Liver (tissue), 10 donors: ENCODE measurements at places on chromosomes 7 and 10.

GRCh38 chr7:125830743-125831142, 901.1 kb upstream of the POT1 start:
- no peak for DNase-seq

DNA sequence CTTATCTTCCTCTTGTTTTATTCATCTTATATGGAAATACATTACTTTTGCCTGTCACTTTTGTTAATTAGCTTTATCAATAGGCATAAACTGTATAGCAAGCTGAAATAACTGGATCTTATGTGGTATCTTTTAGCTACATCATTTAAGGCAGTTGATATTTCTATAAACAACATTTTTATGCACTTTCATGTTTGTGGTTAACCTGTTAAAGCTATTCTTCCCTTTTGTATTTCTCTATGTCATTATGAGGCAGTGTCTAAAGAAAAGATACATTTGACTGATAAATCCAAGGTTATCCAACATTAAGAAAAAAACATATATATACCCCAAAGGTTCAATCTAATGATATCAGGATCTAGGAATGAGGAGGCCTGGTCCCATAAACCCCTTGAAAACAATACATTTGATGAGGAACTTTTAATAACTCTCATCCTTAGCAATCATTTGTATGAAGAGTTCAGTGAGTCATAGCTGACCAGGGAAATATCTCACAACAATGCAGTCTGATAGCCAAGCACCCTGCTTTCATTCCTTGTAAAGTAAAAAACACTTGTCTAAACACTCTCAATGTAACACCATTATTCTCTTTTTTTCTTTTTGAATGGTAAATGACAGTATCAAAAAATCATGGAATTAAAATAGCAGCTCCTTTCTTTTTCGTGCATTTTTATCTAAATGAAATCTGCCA, 300.9 kb downstream of the NEBL start:
- no peak for DNase-seq

DNA sequence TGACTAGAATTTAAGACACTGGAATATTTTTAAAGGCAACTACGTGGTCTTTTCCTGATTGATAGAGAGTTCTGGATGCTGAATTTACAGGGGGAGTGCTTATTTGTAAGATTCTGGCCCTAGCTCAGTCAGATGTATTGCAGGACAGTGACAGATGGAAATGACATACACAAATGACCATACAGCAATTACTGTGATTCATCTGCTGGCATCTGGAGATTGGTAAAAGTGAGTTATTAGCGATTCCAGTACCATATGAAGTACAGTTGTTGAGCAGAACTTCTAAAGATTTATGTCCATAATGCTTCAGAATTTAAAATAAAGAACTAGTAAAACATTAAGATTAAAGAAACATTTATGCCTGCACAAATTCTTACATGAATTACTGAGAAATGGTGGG, 243.2 kb downstream of the CRPPA start:
- DNase-seq: no peak

- no peak for DNase-seq
Observed at GRCh38 chr7:131557652-131558385, 1.4 kb upstream of the PODXL start.

DNA sequence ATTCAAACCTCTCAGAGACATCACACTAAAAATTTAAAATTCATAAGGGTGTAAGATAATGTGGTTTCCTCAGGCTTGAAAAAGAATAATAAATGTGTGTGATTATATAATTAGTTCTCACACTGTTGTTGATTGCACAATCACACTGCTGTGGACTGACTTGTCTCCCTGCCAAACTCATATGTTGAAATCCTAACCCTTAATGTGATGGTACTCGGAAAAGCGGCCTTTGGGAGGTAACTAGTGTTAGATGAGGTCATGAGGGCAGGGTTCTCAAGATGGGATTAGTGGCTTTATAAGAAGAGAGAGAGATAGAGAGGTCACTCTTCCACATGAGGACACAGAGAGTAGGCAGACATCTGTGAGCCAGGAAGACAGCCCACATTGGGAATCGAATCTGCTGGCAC, 128.5 kb upstream of the COL1A2 start:
- no peak for DNase-seq

- no peak for DNase-seq
Observed at GRCh38 chr7:50556247-50556991, 8.8 kb downstream of the DDC start.

GRCh38 chr10:12529976-12530375, 180.6 kb downstream of the CAMK1D start:
- no peak for DNase-seq

DNA sequence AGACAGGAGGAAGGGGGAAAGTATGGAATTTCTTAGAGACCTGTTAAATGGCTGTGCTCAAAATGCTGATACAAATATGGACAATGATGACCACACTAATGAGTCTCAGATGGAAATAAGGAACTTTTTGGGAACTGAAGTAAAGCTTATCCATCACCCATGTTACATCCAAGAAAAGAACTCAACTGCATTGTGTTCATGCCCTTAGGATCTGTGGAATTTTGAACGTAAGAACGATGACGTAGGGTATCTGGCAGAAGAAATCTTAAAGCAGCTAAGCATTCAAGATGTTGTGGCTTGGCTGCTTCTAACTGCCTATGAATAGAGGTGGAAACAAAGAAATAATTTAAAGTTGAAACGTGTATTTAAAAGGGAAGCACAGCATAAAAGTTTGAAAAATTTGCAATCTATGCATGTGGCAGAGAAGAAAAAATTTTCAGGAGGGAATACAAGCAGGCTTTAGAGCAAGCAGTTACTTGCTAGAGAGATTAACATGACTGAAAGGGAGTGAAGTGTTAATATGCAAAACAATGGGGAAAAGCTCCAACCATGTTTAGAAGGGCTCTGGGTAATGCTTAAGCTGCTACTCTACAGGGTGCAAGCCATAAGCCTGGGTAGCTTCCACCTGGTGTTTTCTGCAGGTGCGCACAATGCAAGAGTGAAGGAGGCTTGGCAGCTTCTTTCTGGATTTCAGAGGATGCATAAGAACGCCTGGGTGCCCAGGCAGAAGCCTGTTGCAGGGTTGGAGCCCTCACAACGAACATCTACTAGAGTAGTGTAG, 499.7 kb upstream of the SEMA3D start:
- no peak for DNase-seq

GRCh38 chr10:80444646-80445319, 9.3 kb upstream of the TSPAN14 start:
- DNase-seq: peak; percentile 78

DNA sequence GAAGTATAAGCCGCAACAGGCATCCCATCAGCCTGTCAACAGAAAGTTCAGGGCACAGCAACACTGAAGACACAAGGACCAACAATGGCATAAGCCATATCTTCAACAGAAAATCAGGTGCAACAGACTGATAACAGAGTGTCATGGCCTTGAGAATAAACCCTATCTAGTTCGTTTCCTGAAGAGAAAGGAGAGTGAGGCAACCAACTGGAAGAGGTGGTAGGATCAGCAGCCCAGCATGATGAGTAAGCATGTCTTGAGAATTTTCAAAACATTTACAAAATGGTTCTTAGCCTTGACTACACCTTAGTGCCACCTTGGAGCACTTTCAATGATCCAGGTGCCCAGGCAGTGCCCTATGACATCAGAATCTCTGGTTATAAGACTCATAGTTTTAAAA, 290.2 kb upstream of the SEMA3C start:
- DNase-seq: no peak

GRCh38 chr10:75028748-75029147, 82.7 kb upstream of the SAMD8 start:
- no peak for DNase-seq

DNA sequence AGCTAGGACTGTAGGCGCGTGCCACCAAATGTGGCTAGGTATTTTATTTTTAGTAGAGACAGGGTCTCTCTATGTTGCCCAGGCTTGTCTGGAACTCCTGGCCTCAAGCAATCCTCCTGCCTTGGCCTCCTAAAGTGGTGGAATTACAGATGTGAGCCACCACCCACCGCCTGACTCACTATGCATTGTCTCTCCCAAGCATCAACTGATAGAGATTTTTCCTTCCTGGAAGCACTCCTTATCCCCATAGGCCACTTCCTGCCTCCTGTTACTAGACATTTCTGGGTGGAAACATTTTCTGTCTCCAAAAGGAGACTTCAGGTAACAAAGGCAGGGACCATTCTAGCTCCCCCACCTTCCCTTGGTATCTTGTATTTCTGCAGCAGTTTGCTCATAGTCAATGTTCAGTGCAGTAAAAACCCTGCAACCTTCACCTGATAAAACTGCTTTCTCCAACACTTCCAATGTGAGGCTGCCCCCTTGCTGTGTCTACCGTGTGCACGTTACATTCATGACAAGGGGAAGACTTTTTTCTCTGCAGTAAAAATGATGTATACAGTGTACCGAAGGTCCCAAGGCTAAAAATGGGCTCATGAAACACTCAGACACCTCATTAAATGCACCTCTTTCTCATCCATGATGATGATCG, 84.9 kb downstream of the NHLRC2 start:
- no peak for DNase-seq

DNA sequence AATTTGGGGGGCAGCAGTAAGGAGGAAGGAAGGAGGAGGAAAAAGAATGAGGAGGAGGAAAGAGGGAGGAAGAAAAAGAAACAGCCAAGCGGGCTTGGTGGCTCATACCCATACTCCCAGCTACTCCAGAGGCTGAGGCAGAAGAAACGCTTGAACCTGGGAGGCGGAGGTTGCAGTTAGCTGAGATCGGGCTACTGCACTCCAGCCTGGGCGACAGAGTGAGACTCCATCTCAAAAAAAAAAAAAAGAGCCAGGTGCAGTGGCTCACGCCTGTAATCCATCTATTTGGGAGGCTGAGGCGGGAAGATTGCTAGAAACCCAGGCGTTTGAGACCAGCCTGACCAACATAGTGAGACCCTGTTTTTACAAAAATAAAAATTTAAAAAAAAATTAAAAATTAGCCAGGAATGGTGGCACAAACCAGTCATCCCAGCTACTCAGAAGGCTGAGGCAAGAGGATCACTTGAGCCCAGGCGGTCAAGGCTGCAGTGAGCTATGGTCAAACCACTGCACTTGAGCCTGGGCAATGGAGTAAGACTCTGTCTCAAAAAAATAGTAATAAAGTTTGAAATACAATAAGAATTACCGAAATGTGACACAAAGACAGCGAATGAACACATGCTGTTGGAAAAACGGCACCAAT, 14.1 kb upstream of the CRCP start:
- no peak for DNase-seq

GRCh38 chr10:58477122-58477521, 35.5 kb upstream of the BICC1 start:
- DNase-seq: no peak

DNA sequence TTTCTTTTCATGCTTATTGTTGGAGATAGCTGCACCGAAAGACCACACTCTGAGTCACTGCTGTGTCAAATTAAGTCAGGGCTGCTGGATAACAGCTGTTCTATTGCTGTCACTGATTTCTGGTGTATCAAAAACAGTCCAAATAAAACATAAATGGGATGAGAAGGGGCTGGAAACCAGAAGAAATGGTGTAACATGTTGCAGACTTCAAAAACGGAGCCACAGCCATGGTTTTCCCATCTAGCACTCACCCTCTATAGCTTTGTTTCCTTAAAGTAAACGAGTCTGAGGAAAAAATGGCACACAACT, 103.3 kb upstream of the DIP2C start:
- DNase-seq: no peak

GRCh38 chr10:62582804-62583208, 208.6 kb downstream of the ZNF365 start:
- DNase-seq: no peak

GRCh38 chr7:46744957-46745706, 824.1 kb upstream of the IGFBP3 start:
- DNase-seq: no peak

- no peak for DNase-seq
Observed at GRCh38 chr7:7786595-7786994, 68.2 kb upstream of the RPA3 start.

GRCh38 chr7:130996833-130997231, 262.8 kb upstream of the KLF14 start:
- no peak for DNase-seq

DNA sequence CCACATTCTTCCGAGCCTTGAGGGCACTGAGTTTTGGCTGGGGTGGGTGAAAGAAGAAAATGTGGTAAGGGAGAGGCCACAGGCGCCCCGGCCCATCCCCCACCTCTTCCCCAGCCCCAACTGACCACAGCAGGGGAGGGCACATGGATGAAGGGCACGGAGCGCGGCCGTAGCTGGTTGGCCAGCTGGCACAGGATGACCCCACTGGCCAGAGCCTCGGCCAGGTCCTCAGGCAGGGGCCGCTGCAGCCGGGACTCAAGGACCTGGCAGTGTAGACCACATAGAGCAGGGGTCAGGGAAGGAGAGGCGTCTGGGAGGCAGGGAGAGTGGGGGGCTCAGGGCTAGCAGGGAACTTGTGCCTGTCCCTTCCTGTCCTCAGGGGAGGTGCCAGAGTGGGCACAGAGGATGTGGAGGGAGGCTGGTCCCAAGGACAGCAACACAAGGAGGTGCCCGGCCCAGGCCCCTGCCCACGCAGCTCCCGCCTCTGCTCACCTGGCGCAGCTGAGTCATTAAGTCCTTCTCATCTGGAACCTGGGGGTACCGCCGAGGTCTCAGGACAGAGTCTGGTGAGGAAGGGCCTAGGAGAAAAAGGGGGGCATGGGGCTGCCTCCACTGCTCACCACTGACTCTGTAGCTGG, 2.2 kb upstream of the SAP25 start:
- no peak for DNase-seq

- DNase-seq: no peak
Observed at GRCh38 chr7:104264285-104264684, 56.5 kb upstream of the ORC5 start.

GRCh38 chr10:15606377-15606776, 113.3 kb downstream of the ITGA8 start:
- no peak for DNase-seq

DNA sequence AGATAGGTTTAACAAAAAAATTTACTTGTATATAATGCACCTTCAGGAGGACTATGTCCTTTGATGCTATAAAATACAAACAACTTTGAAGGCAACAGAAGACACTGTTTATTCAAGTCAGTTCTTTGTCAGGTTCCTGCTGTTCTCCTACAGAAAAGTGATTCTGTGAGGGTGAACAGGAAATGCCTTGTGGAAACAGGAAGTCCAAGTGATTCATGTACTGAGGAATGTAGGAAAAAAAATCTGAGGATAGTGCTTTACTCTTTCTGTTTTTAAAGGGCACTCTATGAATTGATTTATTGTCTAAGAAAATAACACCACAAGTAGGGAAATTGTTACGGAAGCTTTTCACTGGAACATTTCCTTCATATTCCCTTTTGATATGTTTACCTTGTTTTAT, 171.9 kb downstream of the HDAC9 start:
- DNase-seq: no peak

- DNase-seq: no peak
Observed at GRCh38 chr7:3860932-3861331, 559.9 kb downstream of the SDK1 start.

GRCh38 chr7:91326516-91327199, 62.4 kb downstream of the FZD1 start:
- no peak for DNase-seq

- no peak for DNase-seq
Observed at GRCh38 chr10:25758511-25758910, 175.5 kb upstream of the MYO3A start.
